ENCODE measurements at places on chromosomes 16 and 17. TPM values are rescaled to one million over a fixed set of nuclear protein-coding genes. Genes with fewer than 3 reads are reported as not detected.

GRCh38 chr17:82272495-82273326 lies 789 bp downstream of the CSNK1D start:
- peak overlapping the region; percentile 93 for H3K27ac ChIP-seq
- H3K27me3 ChIP-seq, result no peaks in the 10 kb centered on the region
- H3K4me1 ChIP-seq, result peaks cover 22% of the 10 kb centered on the region
- H3K36me3 ChIP-seq, result peaks cover 6% of the 10 kb centered on the region
- H3K4me3 ChIP-seq, result peak overlapping the region; percentile 79

Gene MTMR4
- 17.6 TPM for total RNA-seq

Gene CPHXL2
- not detected for total RNA-seq

DNA sequence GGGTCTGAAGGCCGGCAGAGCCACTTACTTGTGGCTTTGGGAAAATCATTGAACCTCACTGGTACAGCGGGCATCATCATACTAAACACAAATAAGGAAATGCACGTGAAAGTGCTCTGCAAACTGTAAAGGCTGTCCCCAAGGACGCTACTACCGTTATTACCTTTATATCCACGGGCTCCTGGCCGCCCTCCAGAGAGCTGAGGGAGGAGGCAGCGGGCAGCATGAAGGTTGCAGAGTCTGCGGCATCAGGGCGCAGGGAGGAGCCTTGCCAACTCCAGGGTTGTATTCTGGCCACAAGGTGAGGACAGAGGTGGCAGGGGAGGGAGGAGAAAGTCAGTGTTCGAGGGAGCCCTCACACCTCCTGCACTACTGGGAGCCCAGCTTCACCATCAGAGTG lies 68.3 kb upstream of the GCSH start:
- no peaks in the 10 kb centered on the region for H3K27me3 ChIP-seq
- H3K4me3 ChIP-seq, result no peak overlapping the region
- H3K4me1 ChIP-seq, result no peaks in the 10 kb centered on the region
- no peak for DNase-seq

Gene FOXO3B
- 7.1 TPM for total RNA-seq
